ENCODE measurements at places on chromosomes 7 and 10.
A peak's percentile ranks its signal among the peaks of the same experiment; 100 is the strongest.

DNA sequence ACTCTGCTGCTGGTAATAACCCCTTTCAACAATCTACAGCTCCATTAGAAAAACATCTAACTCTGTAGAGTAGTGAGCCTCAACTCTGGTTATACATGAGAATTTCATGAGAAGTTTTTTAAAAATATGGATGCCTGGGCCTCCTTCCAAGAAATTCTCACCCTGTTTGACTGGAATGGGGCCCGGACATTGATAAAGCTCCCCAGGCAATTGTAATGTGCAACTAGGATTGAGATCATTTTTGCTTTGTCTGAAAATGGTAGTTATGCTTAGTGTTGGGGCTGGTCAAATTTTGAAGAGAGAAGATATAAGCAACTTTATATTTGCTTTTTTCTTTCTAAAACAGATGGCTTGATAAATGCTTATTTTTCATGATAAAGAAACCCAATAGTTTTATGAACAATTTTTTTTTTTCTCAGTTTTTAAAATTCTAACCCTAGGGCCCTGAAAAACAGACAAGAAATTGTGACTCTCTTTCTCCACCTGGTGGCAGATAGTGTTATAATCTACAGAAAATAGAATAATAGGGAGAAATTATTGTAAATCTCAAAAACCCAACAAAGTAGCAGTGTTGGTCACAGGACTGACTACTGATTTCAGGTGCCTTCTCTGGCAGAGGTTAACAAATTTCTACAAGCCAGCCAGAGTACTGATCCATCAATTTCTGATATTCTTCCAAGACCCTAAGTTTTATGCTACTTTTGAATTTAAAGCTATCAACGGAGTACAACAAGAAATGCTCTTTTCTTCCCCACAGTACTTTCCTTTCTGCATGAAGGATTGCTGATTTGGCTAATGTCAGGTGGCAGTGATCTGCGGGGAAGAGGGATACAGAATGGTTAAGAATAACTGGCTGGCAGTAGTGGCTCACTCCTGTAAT, 174.8 kb downstream of the DKK1 start:
- DNase-seq: no peak

- DNase-seq: no peak
Measured at GRCh38 chr7:2033586-2034135, 199.1 kb downstream of the MAD1L1 start.

DNA sequence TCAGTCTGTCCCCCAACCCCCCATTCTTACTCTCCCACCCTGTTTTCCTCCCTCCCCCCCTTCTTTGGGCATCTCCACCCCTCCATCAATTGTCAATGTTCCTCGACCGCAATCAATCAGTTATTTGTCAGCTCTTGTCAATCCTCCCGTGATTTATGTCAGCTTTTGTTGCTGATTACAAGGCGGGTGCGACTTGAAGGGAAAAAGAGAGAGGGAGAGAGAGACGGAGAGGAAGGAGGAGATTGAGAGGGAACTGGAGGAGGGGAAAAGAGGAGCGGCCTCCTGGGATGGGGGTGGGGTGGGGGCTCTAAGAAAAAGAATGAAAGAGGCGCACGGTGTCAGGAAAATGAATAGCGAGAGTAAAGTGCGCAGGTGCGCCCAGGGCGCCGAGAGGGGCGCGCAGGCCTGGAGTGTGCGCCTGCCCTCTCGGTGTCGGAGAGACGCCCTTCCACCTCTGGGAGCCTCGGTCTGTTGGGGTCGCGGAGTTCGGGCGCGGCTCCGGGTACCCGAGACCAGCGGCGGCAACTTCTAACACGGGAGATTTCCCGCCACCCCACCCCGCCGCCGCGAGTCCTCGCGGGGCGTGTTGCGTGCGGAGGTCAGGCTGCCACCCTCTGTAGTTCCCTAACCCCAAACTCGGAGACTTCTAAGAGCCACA, 1.1 kb upstream of the ZNF503 start:
- DNase-seq: no peak

GRCh38 chr7:14894826-14895225, 7.7 kb downstream of the DGKB start:
- no peak for DNase-seq

GRCh38 chr10:18505456-18506118, 145.8 kb downstream of the NSUN6 start:
- no peak for DNase-seq

- DNase-seq: no peak
Measured at GRCh38 chr7:13852281-13852968, 137.0 kb downstream of the ETV1 start.

DNA sequence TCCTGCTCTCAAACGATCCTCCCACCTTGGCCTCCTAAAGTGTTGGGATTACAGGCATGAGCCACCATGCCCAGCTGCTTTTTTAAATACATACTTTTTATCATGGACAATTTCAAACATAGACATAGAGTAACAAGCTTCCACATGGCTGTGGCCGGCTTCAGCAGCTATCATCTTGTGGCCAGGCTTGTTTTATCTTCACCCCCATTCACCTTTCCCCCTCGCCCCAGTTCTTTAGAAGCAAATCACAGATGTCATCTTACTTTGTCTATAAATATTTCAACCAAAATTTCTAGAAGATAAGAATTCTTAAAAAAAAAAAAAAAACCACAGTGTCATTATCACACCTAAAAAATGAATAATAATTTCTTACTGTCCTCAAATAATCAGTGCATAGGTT, 5.9 kb downstream of the FOXK1 start:
- DNase-seq: no peak

DNA sequence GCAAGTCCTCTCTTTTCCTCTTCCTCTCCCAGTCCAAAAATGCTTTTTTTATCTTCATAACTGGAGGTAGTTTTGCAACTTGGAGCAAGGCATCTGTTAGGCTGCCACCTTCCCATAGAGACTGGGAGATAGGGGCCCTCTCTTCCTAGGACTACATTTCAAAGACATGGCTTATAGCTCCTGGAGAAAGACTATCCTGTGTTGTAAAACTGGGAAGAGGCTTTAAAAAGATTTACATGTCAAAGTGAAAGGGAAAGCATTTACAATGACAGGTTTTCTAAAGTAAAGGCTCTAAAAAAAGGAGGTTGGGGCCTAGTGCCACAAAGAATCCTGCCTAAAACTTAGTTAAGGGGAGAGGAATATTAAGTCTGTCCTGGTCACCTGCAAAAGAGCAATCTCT, 82.2 kb upstream of the SEMA3E start:
- no peak for DNase-seq

- DNase-seq: no peak
Measured at GRCh38 chr10:122062831-122063674, 74.1 kb downstream of the TACC2 start.

GRCh38 chr7:64876792-64877713, 26.0 kb upstream of the ZNF273 start:
- peak; percentile 83 for DNase-seq

- DNase-seq: no peak
Measured at GRCh38 chr7:96199421-96199820, 122.5 kb downstream of the SLC25A13 start.

- DNase-seq: no peak
Measured at GRCh38 chr7:16773326-16773725, 19.8 kb downstream of the TSPAN13 start.

DNA sequence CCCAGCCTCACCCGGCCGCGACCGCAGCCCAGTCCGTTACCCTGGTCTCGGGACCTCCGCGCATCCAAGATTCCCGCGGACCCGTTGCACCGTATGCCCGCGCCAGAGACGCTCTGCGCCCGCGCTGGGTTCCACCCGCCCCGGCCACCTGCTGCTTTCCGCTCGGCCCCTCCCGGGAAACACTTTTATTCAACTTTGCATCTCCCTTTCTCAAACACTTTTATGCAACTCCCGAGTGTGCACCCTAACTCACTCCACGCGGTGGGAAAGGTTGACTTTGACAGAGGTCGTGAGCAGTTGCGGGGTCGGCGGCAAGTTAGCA, at the start of gene ODAD2:
TSS of gene ODAD2 (minus strand) at position 126 of the 322 bp plus-strand sequence. CDS start 3,937 bp downstream, outside the sequence.
- no peak for DNase-seq

DNA sequence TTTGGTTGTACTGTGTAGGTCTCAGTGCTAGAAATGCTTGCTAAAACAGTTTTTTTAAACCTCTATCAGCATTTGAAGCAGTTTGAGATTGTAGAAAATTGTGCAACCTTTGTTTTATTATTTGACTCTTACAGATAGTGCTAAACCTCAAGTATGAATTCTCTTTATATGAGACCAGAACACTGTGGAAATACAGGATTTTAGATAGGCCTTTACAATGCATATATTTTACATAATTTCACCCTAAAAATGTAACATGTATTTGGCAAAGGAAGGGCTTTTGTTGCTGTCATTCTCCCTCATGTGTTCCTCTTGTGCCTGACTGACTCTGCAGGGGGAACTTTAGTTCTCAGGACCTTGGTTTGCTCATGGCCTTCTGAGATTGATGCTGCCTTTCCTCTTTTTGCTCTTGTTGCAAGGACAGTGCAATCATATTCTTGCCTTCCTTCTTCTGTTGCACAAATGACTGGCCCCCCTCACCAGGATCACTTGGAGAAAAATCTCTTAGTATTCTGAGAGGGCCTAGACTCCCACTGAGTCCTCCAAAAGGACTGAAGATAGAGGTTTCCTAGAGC, 188.7 kb downstream of the PPP1R9A start:
- DNase-seq: no peak

- DNase-seq: no peak
Measured at GRCh38 chr10:42951486-42952251, 125.2 kb upstream of the RET start.

DNA sequence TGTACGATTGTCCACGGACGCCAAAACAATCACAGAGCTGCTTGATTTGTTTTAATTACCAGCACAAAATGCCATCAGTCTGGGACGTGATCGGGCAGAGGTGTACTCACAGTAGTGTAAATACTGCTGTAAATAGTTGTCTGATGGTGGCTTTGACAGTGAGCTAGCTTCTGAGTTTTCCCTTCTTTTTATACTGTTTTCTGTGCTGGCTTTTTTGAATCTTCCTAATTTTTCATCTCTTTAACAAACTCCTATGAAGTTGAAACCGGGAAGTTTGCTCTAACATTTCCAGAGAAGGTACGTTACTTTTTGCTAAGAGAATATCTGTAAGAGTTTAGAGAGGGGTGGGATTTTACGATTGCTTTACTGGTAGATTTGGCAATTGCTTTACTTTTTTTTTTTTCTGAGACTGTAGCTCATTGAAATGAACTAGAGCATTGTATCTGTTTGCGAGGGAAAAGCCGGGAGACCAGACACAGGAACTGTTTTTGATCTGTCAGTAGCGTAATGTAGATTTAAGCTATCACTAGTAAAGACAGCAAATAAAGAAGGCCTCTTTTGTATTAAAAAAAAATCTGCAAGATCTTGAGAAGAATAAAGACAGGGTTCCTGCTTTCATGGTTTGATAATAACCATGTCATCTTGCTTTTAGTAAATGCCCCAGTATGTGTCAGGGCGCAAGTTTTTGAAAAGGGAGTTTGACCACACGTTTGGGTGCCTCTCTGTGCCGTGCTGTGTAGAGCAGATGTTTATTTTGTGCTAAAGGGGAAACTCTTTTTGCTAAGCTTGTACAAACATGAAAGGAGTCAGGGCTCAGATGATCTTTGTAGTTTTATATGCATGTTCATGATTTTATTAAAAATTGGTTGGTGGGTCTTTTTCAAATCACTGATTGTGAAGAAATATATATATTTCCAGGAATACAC, 712 bp downstream of the FOXP2 start:
- no peak for DNase-seq

- DNase-seq: no peak
Measured at GRCh38 chr10:13382703-13383398, 34.8 kb upstream of the SEPHS1 start.

DNA sequence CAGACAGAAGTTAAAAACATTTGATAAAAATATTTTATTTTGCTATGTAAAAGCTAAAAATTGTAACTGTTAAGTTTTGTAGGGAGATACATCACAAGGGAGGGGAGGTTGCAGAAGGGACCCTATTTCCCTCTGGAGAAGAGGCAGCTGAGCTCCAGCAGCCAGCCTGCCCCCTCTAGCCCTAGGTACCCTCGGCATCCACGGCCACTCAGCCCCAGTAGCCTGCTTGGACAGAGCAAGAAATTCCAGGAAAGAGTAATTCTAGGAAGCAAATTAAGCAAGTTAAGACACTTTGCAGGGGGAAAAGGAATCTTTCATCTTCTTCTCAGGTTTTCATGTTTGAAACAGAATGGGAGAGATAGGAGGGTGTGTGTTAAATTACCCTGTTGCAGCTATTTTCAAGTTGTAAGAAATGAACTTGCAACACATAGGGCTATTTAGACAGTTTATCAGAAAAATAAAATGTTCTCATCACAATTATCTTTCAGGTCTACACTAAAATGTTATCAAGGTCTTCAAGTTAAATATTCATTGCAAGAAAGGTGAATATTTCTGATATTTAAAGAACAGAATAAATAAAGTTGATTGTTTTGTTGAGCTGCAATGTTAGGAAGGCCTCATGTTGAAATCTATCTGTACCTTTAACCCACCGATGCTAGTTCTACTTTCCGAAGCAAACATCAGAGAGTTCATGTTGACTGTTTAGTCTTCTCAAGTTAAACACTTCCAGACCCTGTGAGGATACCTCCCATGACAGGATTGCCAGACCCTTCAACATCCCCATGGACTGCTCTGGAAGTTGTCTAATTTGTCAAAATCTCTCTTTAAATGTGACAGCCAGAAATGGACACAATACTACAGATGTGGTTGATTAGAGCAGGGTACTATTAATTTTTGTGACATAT, 5.5 kb downstream of the SGCE start:
- DNase-seq: no peak

GRCh38 chr10:86100581-86101061, 266.0 kb downstream of the GRID1 start:
- no peak for DNase-seq

- DNase-seq: no peak
Measured at GRCh38 chr10:33390046-33390445, 55.6 kb upstream of the NRP1 start.

- DNase-seq: peak; percentile 74
Measured at GRCh38 chr7:141585592-141586510, 34.6 kb downstream of the AGK start.

GRCh38 chr10:110512461-110513187, 14.9 kb downstream of the DUSP5 start:
- peak; percentile 73 for DNase-seq

DNA sequence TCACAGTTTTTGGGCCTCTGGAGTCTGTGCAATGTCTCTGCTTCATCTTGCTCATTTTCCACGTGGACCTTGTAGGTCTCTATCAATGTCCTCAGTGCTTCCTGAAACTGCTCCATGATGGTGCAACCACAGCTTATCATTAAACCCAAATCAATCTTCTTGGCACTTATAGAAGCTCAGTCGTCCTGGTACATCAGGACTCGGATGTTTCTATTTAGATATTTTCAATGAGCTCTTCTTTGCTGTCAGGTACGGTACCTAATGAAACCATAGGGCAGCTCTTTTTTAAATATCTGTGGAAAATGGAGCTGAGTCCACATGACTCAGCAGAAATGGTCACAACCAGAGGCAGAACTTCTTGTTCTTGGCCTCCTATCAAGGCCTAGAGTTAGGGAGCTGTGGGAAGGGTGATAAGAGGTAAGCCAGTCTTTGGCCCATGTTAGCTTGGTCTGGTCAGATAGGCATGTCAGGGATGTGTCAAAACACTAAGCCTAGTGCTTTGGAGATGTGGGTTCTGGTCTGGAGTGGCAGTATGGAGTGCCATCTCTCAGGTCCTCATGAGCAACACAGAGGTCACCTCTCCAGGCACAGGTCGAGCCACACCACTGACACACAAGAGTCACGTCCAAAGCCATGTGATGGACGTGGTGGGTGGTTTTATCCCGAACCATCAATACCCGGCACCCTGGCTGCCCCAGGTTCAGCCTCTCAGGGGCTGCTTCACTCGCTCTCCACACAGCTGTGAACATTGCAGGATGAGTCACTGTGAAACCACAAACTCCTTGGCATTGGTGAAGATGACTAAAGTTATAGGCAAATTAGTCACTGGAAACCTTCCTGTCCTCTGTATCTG, 87.0 kb downstream of the TBXAS1 start:
- DNase-seq: peak; percentile 78

GRCh38 chr10:31340343-31340742, 21.3 kb downstream of the ZEB1 start:
- DNase-seq: no peak
